ENCODE measurements at places on chromosomes 4 and X.

- peaks cover 11% of the 10 kb centered on the region for H3K4me1 ChIP-seq
- DNase-seq = no peak
- no peaks in the 10 kb centered on the region for H3K36me3 ChIP-seq
- H3K27ac ChIP-seq = no peak overlapping the region
These were observed 178.8 kb downstream of the SNCA start for GRCh38 chr4:89657931-89658700.

GRCh38 chr4:48337731-48338130 lies 3.6 kb upstream of the SLAIN2 start:
- H3K4me3 ChIP-seq = no peak overlapping the region
- H3K4me1 ChIP-seq = peaks cover 21% of the 10 kb centered on the region
- H3K36me3 ChIP-seq = no peaks in the 10 kb centered on the region
- H3K27ac ChIP-seq = no peak overlapping the region

- no peaks in the 10 kb centered on the region for H3K27me3 ChIP-seq
These were observed 25.8 kb upstream of the LIMCH1 start for GRCh38 chr4:41512136-41512535.

DNA sequence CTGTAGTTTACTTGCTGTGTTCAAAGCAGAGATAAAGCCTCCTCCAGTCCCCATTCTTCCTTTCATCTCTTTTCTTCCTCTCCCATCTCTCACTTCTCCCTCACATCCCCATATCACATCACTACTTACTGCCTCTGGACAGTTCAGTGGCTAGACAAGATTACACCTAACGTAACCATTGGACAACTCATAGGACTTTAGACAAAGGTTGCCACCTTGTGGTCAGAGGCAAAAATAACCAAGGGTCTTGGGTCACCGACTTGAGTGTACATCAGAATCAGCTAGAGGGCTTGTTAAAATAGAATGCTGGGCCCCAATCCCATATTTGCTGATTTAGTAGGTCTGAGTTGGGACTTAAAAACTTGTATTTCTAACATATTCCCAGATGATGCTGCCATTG lies 109.3 kb upstream of the DGKK start:
- peak; percentile 31 for DNase-seq
- no peak overlapping the region for H3K27ac ChIP-seq
- peaks cover 13% of the 10 kb centered on the region for H3K36me3 ChIP-seq
- no peak overlapping the region for H3K4me3 ChIP-seq

DNA sequence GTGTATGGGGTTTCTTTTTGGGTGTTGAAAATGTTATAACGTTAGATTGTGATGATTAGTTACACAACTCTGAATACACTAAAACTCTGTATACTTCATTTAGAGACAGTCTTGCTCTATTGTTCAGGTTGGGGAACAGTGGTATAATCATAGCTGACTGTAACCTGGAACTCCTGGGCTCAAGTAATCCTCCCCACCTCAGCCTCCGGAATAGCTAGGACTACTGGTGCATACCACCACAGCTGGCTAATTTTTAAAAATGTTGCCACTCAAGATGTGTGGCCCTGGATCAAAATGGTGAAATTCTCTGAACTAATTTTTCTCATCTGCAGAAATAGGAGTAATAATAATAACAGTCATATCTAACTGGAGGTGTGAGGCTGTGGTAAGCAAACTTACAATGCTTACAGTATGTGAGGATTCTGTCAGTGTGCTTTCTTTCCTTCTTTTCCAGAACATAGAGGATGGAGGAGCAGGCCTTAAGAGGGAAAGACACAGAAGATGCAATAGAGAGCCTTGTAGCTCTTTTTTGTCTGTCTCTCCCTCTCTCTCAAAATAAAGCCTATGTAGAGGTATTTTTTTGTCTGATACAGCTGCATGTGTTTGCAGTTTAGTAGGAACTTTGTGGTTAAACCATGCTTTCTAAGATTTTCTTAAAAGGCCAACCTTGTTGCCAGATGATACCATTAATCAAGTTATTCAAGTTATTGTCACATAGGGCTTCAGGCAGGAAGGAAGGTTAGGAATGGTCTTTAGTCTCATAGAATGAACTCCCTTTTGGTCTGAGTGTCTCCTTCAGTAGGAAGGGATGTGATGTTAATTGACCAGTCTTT lies 7.5 kb downstream of the ADD1 start:
- no peak overlapping the region for H3K4me3 ChIP-seq
- H3K27me3 ChIP-seq = no peaks in the 10 kb centered on the region
- no peak for DNase-seq
- H3K4me1 ChIP-seq = peaks cover 13% of the 10 kb centered on the region
- peaks cover 15% of the 10 kb centered on the region for H3K36me3 ChIP-seq
- peak overlapping the region; percentile 86 for H3K27ac ChIP-seq

DNA sequence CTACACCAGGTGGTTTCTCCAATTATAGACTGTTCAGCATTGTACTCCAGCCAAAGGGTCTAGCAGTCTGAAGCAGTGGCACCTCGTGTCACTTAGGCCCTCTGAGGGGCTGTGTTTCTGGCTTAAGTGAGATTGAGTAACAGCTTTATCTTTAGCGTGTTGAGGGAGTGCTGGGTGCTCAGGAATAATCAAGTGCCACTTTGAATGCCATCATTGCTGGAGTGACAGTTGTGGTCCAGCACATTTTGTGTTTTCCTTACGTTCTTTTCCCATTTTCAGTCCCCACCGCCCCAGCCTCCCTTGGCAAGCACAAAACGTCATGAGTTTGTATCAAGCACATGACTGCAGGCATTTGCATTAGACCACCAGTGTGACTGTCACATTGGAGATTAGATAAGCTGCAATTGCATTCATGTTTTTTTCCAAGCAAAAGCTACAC lies 58.7 kb downstream of the FNIP2 start:
- peaks cover 2% of the 10 kb centered on the region for H3K4me1 ChIP-seq
- 0 out of 2 replicates have a peak, but pooled peaks cover 2% of the 10 kb centered on the region for H3K36me3 ChIP-seq
- H3K27ac ChIP-seq = no peak overlapping the region
- no peak overlapping the region for H3K4me3 ChIP-seq
- DNase-seq = no peak

DNA sequence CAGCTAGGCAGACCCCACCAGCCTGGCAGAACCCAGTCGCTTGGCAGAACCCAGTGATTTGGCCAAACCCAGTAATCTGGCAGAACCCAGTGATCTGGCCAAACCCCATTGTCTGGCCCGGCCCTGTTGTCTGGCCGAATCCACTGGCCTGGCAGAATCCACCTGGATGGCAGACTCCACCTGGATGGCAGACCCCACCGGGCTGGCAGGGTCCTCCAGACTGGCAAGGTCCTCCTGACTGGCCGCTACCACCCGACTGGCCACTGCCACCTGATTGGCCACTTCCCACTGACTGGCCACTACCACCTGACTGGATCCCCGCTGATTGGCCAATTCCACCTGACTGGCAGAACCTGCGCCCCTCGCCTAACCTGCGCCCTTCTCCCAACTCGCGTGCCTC lies 3.2 kb downstream of the MAGED1 start:
- H3K36me3 ChIP-seq = peaks cover 47% of the 10 kb centered on the region
- peaks cover 8% of the 10 kb centered on the region for H3K4me1 ChIP-seq
- no peak for DNase-seq
- no peak overlapping the region for H3K4me3 ChIP-seq

DNA sequence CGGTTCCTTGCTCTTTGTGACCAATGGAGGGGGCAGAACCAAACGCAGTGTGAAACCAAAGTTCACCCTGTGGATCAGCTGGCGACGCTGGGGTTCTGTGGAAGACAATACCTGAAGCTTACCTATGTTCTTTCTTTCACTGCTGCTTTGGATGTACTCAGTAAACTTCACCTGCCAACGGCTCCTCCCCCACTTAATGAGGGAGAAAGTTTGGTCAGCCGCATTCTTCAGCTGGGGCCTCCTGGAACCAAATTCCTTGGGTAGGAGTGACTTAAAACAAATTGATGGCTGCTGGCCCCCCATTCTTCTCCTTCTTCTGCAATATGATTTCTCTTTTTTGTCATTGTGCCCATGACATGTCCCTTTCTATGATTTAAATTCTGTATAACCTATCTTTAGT lies 282.4 kb downstream of the ANK2 start:
- no peaks in the 10 kb centered on the region for H3K27me3 ChIP-seq
- H3K4me1 ChIP-seq = peaks cover 23% of the 10 kb centered on the region
- peak overlapping the region; percentile 9 for H3K27ac ChIP-seq
- no peaks in the 10 kb centered on the region for H3K36me3 ChIP-seq

DNA sequence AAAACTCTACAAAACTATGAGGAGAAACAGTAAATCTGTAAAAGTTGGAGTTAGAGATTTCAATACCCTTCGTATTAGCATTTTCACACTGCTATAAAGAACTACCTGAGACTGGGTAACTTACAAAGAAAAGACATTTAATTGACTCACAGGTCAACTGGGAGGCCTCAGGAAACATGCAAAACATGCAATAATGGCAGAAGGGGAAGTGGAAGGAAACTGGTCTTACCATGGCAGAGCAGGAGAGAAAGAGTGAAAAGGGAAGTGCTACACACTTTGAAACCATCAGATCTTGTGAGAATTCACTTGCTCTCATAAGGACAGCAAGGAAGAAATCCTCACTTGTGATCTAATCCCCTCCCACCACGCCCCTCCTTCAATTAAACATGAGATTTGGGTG lies 949.9 kb downstream of the TECRL start:
- no peak for DNase-seq
- H3K27me3 ChIP-seq = no peaks in the 10 kb centered on the region
- no peaks in the 10 kb centered on the region for H3K36me3 ChIP-seq
- no peaks in the 10 kb centered on the region for H3K4me1 ChIP-seq
- H3K4me3 ChIP-seq = no peak overlapping the region
- H3K27ac ChIP-seq = no peak overlapping the region

DNA sequence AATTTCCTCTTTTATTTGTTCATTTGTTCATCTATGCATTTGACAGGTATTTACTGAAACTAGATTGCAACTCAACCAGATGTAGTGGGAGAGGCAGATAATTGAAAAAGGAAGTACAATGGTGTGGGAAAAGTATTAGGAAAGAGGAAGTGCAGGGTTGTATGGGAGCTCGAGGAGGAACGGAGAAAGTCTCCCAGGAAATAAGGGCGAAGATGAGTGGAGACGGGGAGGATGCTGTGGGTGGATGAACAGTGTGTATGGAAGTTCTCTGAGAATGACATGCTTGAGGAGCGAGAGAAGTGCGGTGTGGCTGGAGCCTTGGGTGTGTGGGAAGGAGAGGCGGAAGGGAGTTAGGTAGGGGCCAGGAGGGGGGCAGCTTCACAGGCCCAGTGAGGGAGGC lies 87.5 kb upstream of the DHX15 start:
- no peak overlapping the region for H3K27ac ChIP-seq
- H3K4me3 ChIP-seq = no peak overlapping the region
- no peak for DNase-seq
- H3K36me3 ChIP-seq = peaks cover 14% of the 10 kb centered on the region
- H3K4me1 ChIP-seq = peaks cover 2% of the 10 kb centered on the region

GRCh38 chr4:84215217-84215616 lies 283.9 kb downstream of the NKX6-1 start:
- H3K4me1 ChIP-seq = peaks cover 15% of the 10 kb centered on the region
- no peak for DNase-seq
- H3K27me3 ChIP-seq = no peaks in the 10 kb centered on the region
- H3K36me3 ChIP-seq = peaks cover 7% of the 10 kb centered on the region
- H3K4me3 ChIP-seq = no peak overlapping the region

DNA sequence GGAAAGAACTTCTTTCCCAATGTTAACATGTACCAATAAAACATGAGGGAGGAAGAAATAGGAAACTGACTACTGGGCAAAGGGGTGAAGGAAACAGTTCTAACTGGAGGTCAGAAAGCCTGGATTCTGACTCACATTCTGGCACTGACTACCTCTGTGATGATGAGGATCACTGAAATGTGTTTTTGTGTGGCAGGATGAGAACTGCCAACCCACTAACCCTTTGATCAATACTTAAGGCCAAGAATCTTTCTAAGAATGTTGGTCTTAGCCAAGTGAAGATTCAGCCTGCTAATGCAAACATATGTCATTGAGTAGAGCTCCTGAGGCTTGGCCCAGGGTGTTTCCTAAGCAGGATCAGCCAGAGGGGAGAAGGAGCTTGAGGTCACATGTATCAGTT lies 4.6 kb downstream of the ALAS2 start:
- peaks cover 16% of the 10 kb centered on the region for H3K4me1 ChIP-seq
- no peak overlapping the region for H3K4me3 ChIP-seq
- no peaks in the 10 kb centered on the region for H3K36me3 ChIP-seq

DNA sequence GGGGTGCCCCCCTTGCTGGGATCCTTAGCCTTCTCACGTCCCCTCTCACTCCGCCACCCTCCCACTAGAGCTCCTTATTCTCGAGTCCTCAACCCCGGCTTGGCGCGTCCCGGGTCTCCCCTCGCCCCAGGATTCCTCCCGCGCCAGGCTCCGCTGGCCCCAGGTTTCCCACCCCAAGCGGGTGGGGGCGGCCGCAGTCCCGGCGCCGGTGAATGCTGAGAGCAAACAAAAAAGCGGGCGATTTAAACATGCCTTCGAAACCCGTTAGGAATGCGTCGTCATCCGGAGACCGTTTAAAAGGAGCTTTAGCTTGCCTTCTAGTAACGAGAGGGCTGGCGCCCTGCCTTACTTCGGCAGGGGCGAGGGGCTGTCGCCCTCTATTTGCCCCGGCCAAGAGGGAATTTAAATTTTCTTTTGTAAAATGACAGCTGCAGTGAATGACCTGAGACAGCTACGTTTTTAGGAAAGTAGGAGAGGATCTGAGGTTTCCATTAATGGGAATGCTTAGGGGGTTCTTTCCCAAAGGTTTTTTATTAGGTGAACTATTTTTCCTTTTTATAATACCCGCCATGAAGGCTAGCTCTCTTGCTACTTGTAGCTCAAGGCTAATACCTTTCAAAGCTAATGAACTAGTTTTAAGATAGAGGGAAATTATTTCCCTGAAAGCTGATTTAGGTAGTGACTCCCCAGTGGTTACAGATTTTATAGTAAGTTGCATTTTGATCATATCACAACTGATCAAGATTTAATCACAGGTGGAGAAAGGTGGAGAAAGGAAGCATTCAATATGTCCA lies 3.1 kb downstream of the JADE1 start:
- DNase-seq = peak; percentile 61
- H3K36me3 ChIP-seq = peaks cover 37% of the 10 kb centered on the region
- no peaks in the 10 kb centered on the region for H3K27me3 ChIP-seq
- peaks cover 63% of the 10 kb centered on the region for H3K4me1 ChIP-seq
- peak overlapping the region; percentile 98 for H3K27ac ChIP-seq

- peaks cover 5% of the 10 kb centered on the region for H3K27me3 ChIP-seq
- H3K27ac ChIP-seq = peak overlapping the region; percentile 19
- H3K4me1 ChIP-seq = 0 out of 2 replicates have a peak, but pooled peaks cover 6% of the 10 kb centered on the region
- H3K4me3 ChIP-seq = peak overlapping the region; percentile 44
- peaks cover 8% of the 10 kb centered on the region for H3K36me3 ChIP-seq
- DNase-seq = no peak
These were observed 1.5 kb downstream of the ZNF182 start for GRCh38 chrX:48002319-48002718.

- no peak for DNase-seq
- H3K36me3 ChIP-seq = no peaks in the 10 kb centered on the region
- peaks cover 8% of the 10 kb centered on the region for H3K4me1 ChIP-seq
- H3K4me3 ChIP-seq = no peak overlapping the region
- H3K27ac ChIP-seq = no peak overlapping the region
These were observed 12.1 kb downstream of the APLN start for GRCh38 chrX:129642641-129643040.

GRCh38 chr4:151876381-151876988 lies 115.7 kb upstream of the GATB start:
- peaks cover 12% of the 10 kb centered on the region for H3K27me3 ChIP-seq
- peaks cover 15% of the 10 kb centered on the region for H3K36me3 ChIP-seq
- DNase-seq = no peak
- H3K4me3 ChIP-seq = no peak overlapping the region

Data from WTC11 (cell line).